Activated T-cell treated with anti-CD3 and anti-CD28 coated beads for 24 hours (primary cell): ENCODE measurements at places on chromosomes 4 and X.
A peak's percentile ranks its signal among the peaks of the same experiment; 100 is the strongest.

- DNase-seq, result no peak
Observed at GRCh38 chr4:78242071-78242470, 184.9 kb downstream of the FRAS1 start.

- no peak for DNase-seq
Observed at GRCh38 chrX:47597222-47597621, 15.0 kb downstream of the TIMP1 start.

DNA sequence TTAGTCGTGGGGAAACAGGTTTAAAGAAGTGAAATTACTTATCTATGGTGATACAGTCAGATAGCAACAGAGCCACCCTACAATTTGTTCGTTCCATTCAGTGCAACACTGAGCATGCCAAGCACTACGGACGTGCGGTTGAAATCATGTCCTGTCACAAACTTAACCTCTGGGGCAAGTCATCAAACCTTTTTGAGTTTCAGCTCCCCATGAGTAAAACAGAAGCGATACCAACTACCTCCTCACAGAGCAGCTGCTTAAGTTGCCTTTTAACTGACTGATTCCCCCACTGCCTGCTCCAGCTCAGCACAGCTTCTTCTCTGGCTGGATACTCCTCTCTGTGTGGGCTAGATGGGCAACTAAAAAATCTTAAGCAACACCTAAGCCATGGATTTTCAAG is 36.0 kb downstream of the LHFPL1 start:
- no peak for DNase-seq

DNA sequence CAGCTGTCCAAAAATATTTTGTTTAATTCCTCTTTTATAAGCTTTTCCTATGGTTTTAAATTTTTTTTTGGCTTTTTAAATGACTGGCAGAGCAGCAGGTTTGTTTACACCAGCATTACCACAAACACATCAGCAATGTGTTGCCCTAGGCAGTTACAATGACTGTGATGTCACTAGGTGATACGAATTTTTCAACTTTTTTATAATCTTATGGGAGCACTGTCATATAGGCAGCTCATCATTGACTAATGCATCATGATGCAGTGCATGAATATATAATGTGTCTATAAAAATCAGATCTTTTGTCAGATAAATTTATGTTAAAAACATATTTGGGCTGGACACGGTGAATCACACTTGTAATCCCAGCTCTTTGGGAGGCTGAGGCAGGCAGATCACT is 231.6 kb upstream of the SLIT2 start:
- no peak for DNase-seq

GRCh38 chrX:154840856-154841255 is 6.4 kb upstream of the SMIM9 start:
- DNase-seq, result no peak

DNA sequence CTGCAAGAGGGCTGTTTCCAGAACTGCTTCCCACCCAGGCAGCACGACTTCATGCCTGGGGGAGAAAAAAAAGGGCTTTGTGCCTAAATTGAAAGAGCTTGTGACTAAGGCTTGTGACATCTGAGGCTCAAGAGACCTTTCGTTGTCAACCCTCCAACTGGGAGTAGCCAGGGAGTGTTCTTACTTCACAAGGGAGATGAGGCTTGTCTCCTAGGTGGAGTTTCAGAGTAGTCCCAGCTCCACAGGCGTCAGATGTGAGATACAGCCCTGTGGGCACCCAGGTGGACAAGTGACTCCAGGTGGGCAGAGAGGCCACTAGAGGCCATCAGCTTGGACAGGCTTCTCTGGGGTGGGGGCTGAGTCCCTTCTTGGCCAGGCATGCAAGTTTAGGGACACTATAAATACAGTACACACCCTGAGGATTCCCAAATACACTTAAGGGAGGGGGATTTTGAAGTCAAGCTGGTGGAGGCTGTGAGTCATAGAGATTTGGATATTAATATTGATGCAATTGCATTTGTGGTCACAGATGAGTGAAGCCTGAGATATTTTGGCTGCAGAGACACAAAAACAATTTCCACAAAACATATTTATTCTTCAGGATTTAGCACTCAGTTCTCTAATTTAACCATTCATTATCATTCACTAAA is 40.1 kb upstream of the SETD7 start:
- DNase-seq, result no peak

- DNase-seq, result peak; percentile 99
Observed at GRCh38 chr4:51842554-51843308, at the start of gene DCUN1D4. DCUN1D4 (plus strand) TSS chr4:51843153; CDS start chr4:51843243, 90 bp downstream.

GRCh38 chr4:121510341-121510874 is 129.6 kb upstream of the QRFPR start:
- DNase-seq, result no peak

- DNase-seq, result no peak
Observed at GRCh38 chr4:8706216-8707044, 113.9 kb downstream of the CPZ start.

DNA sequence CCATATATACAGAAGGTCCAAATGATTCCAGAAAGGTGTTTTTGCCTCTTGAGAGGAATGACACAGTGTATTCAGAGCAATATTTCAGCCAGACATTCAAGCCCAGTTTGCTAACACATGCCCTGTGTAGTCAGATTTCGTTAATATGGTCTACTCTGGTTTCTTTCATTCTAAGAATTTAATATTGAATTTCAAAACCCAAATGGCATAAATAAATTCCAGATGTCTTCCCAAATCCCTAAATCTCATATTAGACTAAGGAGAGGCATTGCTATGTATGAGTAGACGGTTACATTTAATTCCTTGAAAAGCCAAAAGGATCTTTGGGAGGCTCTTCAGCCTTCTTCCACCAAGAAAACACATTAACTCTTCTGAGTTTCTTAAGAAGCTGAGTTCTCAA is 66.3 kb upstream of the C1QTNF7 start:
- DNase-seq, result no peak

GRCh38 chr4:140253556-140254027 is 99.6 kb upstream of the MAML3 start:
- DNase-seq, result no peak

DNA sequence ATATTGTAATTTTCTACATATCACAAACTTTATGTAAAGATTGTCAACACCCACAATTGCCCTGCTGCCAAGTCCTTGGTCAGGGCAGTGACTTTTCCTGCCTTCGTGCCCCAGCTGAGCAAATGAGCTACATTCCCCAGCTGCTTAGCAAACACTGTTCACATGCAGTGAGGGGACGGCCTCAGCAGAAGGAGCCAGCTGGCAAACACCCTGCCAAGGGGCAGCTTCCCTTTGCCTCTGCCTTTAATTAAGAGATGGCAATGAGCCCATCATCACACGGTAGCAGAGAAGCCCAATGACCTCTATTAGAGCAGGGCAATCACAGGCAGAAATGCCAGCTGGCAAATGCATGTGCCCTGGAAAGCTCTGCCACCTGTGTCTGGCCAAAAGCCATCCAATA is 253.4 kb downstream of the EPHA5 start:
- DNase-seq, result no peak
